Caudate nucleus (tissue), 63 donors: ENCODE measurements at places on chromosomes 5 and 9.

- no peak for DNase-seq
Observed at GRCh38 chr9:38032266-38033110, 36.5 kb downstream of the SHB start.

DNA sequence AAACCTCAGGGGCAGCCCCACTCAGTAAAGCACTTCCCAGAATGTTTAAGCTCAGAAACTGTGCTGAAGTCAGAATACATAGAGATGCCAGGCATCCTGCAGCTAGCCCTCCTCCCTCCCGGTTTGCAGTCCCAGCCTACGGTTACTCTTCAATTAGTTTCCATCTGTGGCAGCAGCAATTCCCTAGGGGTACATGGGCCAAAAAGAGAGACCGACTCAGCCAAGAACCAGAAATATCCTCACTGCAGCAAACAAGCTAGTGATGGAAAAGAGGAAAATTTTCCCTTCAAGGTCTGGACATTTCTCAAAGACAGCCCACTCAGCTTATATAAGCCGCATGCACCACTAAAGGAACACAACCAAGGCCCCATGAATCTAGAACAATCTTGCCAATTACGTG lies 89.1 kb upstream of the PPP2R2B start:
- DNase-seq = no peak

DNA sequence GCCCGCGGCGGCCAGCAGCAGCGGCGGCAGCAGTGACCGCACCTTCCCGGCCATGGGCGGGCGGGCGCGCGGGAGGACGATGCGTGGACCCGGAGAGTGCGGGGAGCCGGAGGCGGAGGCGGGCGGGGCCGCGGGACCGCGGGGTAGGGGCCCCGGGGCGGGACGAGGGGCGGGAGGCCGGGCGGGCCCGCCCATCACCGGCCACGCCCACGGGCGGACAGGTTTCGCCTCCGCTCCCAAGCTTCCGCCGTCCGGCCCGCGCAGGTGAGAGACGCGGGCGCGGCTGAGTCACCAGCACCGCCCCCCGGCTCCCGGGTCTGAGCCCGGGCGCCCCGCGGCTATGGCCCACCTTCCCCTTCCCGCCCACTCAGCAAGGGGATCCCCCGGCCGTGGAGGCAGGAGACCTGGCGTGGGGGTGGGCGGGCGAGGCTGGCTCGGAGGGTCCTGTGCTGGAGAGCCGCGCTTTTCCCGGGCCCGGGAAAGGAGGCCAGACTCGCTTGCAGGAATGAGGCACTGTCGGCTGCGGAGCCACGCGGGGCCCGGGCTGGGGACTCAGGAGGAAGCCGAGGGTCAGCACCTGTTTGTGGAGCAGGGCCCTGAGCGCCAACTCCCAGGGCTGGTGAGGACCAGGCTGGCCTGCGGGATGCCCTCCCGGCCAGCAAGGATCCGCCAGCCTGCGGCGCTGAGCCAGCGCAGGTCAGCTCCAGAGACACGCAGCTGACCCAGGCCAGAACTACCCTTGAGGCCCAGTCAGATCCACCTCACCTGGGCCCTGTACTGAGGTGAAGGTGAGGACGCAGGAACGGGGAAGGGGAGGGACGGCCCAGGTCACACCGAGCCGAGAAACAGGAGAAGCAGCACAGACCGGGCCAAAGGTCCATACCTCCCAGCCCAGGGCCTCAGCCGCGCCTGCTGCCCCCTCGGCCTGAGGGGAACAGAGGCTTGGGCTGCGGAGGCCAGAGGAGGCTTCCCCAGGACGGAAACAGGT lies at the start of gene ENTPD2:
TSS of gene ENTPD2 (minus strand) at position 118 of the 988 bp plus-strand sequence. CDS start at position 54, 64 bp downstream.
- no peak for DNase-seq

DNA sequence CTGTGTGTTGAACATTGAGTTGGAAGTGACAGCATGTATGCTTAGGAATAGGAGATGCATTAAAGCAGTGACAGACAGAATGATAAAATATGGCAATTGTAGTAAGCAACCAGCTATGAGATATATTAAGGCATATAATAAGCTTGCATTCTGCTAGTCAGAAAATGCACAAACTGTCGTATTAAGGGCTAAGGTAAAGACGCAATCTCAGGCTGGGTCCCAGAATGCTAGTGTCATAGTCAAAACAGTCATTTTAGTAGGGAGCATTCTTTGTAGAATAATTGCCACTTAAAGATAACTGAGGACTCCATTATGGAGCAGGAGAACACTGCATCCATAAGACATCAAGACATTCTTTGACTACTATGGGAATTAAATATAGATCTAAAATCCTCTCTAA lies 1369.7 kb upstream of the C9orf72 start:
- DNase-seq = no peak

DNA sequence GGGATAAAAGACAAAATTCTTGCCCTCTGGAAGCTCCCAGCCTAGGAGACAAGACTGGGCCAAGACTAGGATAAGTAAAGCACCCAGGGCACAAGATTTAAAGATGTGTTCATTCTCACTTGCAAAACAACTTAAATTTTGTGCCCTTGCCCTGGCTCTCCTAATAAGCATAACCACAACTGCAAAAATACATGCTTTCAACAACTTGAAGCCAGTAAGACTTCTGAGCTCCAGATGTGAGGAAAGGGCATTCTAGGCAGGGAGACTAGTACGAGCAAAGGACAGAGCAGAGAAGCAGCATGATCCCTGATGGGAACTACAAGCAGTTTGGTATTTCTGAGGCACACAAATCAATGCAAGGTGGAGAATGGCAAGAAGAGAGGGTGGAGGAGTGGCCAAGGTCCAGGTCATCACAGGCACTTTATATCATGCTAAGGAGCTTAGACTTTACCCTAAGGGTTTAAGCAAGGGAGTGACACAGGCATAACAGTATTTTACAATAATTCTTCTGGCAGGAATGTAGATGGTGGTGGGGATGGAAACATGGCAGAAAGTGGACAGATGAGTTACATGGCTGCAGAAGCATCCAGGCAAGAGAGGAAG lies 30.1 kb upstream of the SIL1 start:
- no peak for DNase-seq

DNA sequence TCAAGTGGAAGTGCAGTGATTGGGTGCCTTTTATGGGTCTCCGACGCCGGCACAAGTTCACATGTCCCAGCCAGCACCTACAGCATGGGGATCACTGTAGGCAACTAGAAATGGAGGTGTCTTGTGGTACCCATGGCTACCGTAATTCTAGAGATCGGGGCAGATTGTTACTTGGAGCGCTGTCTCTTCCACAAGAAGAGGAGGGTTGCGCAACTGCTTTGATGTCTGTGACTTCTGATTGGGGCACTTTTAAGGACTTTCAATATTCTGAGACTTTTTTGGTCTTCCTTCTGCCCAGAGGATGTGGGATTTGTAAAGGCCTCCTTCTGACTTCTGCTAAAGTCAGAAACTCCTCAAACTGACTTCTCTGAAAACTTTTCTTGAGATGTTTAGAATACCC lies 41.9 kb downstream of the GLRX start:
- DNase-seq = no peak

GRCh38 chr9:7377489-7377888 lies 422.1 kb downstream of the DMAC1 start:
- DNase-seq = no peak

- DNase-seq = no peak
Observed at GRCh38 chr9:126234681-126235335, 91.8 kb upstream of the MVB12B start.

GRCh38 chr5:137220523-137220927 lies 278.6 kb downstream of the SPOCK1 start:
- DNase-seq = no peak

DNA sequence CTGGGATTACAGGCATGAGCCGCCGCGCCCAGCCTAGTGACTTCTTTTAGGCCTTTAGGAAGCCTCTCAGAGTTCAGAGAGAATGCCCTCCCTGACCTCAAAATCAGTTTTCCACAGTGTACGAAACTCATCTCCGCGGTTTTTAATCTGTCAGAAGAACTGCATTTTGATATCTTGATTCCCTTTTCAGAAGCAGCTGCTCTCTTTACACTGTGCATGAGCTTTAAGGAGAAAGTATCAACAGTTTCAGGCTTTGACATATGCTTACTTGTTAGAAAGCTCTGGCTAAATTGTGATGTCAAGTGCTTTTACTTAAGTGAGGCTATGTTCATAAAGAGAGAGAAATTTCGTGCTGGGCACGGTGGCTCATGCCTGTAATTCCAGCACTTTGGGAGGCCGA lies 74.6 kb downstream of the USP20 start:
- no peak for DNase-seq
